Uterus (tissue), 4 donors: ENCODE measurements at places on chromosomes 12 and 14.

- H3K27me3 ChIP-seq: no peaks in the 10 kb centered on the region
- H3K36me3 ChIP-seq: no peaks in the 10 kb centered on the region
- no peak overlapping the region for H3K4me3 ChIP-seq
These were observed 140.1 kb downstream of the TMEM117 start for GRCh38 chr12:43976027-43976426.

GRCh38 chr12:131773582-131774221 lies 54.5 kb upstream of the MMP17 start:
- no peak overlapping the region for H3K27ac ChIP-seq
- H3K4me3 ChIP-seq: no peak overlapping the region

- H3K4me3 ChIP-seq: no peak overlapping the region
- H3K27me3 ChIP-seq: no peaks in the 10 kb centered on the region
- DNase-seq: no peak
- no peak overlapping the region for H3K27ac ChIP-seq
These were observed 182.7 kb downstream of the ANO6 start for GRCh38 chr12:45398552-45398951.

- no peak overlapping the region for H3K27ac ChIP-seq
- H3K4me1 ChIP-seq: no peaks in the 10 kb centered on the region
- H3K27me3 ChIP-seq: no peaks in the 10 kb centered on the region
- H3K4me3 ChIP-seq: no peak overlapping the region
- no peak for DNase-seq
- no peaks in the 10 kb centered on the region for H3K36me3 ChIP-seq
These were observed 102.2 kb downstream of the RASSF9 start for GRCh38 chr12:85733984-85734383.

GRCh38 chr12:54486173-54486867 lies 11.2 kb upstream of the NCKAP1L start:
- H3K27me3 ChIP-seq: no peaks in the 10 kb centered on the region
- DNase-seq: no peak
- no peaks in the 10 kb centered on the region for H3K4me1 ChIP-seq
- H3K27ac ChIP-seq: no peak overlapping the region
- H3K4me3 ChIP-seq: no peak overlapping the region
- no peaks in the 10 kb centered on the region for H3K36me3 ChIP-seq

DNA sequence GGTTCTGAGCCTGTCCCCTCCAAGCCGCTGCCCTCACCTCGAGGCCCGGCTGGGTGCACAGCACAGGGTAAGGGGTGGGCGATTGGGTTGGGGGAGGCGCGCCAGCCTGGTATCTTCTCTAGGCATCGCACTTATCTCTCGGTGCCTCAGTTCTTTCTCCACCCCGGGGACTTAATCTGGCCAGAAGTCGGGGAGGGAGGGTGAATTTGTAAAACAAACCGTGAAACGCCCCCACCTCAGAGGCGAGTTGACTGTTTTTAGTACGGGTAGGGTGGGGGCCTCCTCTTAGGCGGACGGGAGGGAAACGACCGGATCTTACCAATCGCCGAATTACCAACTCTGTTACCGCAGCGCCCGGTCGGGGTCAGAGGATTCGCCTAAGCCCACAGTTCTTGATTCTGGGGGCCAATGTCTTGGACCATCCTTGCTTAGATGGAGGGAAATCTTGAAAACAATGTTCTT lies 1.4 kb upstream of the TBX3 start:
- no peak for DNase-seq
- H3K27ac ChIP-seq: peak overlapping the region; percentile 97
- H3K4me1 ChIP-seq: no peaks in the 10 kb centered on the region
- no peaks in the 10 kb centered on the region for H3K27me3 ChIP-seq
- H3K4me3 ChIP-seq: peak overlapping the region; percentile 58

DNA sequence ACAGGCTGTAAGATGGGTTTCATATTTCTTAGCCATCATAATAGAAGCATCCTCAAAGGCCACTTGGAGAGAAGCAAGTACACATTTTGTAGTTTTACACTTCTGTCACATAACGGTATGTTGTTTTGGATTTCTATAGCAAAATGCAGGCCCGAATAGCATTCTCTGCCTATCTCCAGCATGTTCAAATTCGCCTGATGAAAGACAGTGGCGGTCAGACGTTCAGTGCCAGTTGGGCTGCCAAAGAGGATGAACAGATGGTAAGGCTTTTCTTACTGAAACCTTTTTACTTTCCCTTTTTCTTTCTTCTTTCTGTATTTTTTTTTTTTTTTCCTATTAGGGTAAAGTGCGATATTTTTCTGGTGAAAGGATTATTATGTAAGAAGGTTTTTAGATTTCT lies 110.5 kb downstream of the TTLL5 start:
- peak overlapping the region; percentile 73 for H3K27ac ChIP-seq
- no peaks in the 10 kb centered on the region for H3K4me1 ChIP-seq
- no peaks in the 10 kb centered on the region for H3K27me3 ChIP-seq
- H3K4me3 ChIP-seq: no peak overlapping the region
- DNase-seq: no peak
- no peaks in the 10 kb centered on the region for H3K36me3 ChIP-seq

- no peaks in the 10 kb centered on the region for H3K36me3 ChIP-seq
- H3K4me1 ChIP-seq: no peaks in the 10 kb centered on the region
- no peak overlapping the region for H3K27ac ChIP-seq
- no peak overlapping the region for H3K4me3 ChIP-seq
- H3K27me3 ChIP-seq: no peaks in the 10 kb centered on the region
- no peak for DNase-seq
These were observed 1097.4 kb upstream of the TMEM132C start for GRCh38 chr12:127169321-127170181.

DNA sequence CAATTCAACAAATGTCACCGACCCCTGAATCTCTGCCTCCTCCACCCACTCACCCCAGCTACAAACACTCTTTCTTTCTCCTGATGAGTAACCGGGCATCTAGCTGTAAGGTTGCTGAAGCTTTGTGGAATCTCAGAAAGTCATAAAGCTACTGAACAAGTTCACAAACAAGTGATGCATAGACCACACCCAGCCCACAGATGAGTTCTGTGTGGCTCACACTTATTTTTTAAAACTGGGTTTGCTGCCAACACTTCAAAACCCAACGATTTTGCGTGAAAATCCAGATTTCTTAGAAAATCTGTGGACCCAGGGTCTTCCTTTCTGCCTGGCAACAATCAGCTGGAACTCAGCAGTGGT lies 96.1 kb downstream of the APAF1 start:
- DNase-seq: no peak
- H3K36me3 ChIP-seq: no peaks in the 10 kb centered on the region
- no peak overlapping the region for H3K4me3 ChIP-seq
- H3K27ac ChIP-seq: no peak overlapping the region
- H3K4me1 ChIP-seq: no peaks in the 10 kb centered on the region
- no peaks in the 10 kb centered on the region for H3K27me3 ChIP-seq

DNA sequence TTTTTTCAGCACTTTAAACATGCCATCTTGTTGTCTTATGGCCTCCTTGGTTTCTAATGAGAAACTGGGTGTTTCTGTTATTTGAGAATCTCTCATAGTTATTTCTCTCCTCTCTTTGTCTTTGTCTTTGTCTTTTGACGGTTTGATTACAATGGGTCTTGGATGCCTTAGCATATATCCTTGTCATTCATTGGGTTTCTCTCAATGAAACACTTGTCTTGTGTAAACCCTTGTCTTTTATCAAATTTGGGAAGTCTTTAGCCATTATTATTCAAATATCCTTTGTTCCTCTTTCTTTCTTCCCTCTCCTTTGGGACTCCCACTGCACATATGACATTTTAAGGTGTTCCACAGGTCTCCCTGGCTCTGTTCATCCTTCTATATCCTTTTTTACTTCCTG lies 373.5 kb upstream of the TBX3 start:
- H3K27ac ChIP-seq: no peak overlapping the region
- H3K36me3 ChIP-seq: no peaks in the 10 kb centered on the region
- no peaks in the 10 kb centered on the region for H3K4me1 ChIP-seq

- DNase-seq: no peak
- peaks cover 3% of the 10 kb centered on the region for H3K4me1 ChIP-seq
- no peak overlapping the region for H3K27ac ChIP-seq
- no peaks in the 10 kb centered on the region for H3K36me3 ChIP-seq
These were observed 28.6 kb upstream of the PTPRQ start for GRCh38 chr12:80415466-80415865.

- H3K27me3 ChIP-seq: no peaks in the 10 kb centered on the region
- no peaks in the 10 kb centered on the region for H3K36me3 ChIP-seq
- no peak overlapping the region for H3K27ac ChIP-seq
These were observed 68.2 kb upstream of the SLC24A4 start for GRCh38 chr14:92254786-92255185.

DNA sequence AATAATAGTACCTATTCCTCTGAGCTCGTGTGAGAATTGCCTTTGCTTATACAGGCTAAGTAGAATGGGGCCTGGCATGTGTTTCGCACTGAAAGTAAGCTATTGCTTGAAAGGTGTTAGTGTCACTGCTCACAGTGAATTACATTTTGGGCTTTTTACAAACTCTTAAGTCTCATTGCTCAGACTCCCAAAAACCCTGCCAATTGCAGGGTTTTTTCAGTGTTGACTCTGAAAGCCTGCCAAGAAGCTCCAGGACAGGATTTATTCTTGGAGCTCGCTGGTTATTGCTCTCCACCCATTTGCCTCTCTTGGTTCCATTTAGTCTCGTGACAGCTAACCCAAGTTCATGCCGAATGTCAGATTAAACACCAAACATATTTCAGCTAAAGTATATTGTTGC lies 39.8 kb downstream of the NOPCHAP1 start:
- H3K27me3 ChIP-seq: no peaks in the 10 kb centered on the region
- H3K27ac ChIP-seq: peak overlapping the region; percentile 56
- peak; percentile 61 for DNase-seq
- H3K4me3 ChIP-seq: no peak overlapping the region

DNA sequence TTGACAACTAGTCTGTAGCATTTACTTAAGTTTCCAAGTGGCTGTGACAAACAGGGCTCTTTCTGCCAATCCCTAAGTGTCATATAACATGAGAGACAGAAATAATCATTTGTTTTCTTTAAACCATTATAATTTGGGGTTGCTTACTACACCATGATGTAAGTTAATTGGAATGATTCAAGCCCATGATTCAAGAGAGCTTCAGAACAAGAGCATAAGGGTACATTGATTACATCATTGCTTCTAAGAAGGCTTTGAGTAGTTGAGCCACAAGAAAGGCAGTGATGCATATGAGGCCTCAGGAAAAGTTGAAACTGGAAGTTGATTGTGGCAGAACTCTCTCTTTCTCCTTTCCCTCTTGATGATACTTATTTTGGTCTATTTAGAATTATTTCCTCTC lies 444.0 kb downstream of the CCER1 start:
- no peaks in the 10 kb centered on the region for H3K36me3 ChIP-seq
- no peak for DNase-seq
- H3K4me1 ChIP-seq: no peaks in the 10 kb centered on the region

DNA sequence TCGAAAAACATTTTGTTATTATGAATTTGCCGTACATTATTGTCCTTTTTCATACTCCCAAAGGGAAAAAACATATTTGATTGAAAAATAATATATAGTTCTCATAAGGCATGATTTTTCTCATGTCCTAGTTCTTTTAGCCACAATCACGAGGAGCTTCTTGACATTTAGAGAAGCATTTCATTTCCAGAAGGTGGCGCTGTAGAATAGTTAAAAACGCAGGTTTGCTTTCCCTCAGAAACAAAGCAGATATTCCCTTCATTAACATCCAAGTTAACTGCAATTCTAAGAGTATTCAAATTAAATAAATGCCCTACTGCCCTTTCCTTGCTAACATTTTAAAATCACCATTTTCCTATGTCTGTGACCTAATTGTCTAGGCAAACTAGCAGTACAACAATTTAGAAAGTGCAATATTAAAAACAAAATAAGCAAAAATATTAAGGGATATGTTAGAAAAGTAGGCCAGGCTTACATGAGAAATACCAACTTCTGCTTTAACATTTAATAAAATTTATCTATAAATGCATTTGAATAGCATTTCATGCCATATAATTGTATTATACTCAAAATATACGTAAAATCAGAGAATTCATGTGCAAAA lies 10.9 kb upstream of the PIK3C2G start:
- H3K27ac ChIP-seq: peak overlapping the region; percentile 67
- no peaks in the 10 kb centered on the region for H3K36me3 ChIP-seq
- DNase-seq: peak; percentile 40
- no peaks in the 10 kb centered on the region for H3K27me3 ChIP-seq
- H3K4me1 ChIP-seq: no peaks in the 10 kb centered on the region

DNA sequence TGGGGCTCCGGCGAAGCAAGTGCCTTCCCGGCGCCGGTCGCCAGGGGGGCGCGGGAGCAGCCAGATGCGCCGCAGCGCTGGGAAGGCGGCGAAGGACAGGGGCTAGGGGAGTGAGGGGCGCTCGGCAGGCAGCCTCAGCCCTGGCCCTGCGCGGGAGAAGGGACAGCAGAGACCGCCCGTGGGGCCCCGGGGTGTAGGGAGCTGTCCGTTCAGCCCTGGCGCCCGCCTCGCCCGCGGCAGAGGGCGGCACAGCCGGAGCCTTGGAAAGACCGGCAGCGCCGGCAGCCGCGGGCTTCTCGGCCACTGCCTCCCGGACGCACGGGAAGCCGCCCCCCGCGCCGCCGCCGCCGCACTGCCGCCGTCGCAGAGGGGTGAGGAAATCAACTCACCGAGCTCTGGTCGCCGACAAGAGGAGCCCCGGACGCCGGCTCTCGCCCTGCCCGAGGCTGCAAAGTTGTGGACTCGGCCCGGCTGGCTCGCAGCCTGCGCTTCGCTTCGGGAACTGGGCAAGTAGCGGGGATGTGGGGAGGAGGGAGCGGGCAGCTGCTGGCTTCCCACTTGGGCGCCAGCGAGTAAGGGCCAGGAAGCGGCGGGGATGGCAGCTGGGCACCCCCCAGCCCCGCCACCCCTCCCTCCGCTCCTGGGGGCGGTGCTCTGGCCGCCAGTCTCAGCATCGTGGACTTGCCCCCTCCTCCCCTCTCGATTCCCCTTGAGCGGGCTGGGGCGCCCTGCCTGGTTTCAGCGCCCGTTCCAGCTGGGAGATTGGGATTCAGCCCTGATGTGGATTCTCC lies at the start of gene ZDHHC22:
ZDHHC22 (minus strand) TSS at position 578 of the 791 bp plus-strand sequence. CDS start 2,053 bp downstream, outside the sequence.
- no peak within 1 kb of the TSS for H3K27ac ChIP-seq
- no peaks in the 10 kb centered on the region for H3K36me3 ChIP-seq
- peaks cover 14% of the 10 kb centered on the region for H3K4me1 ChIP-seq
- no peak for DNase-seq
- H3K4me3 ChIP-seq: peak within 1 kb of the TSS; percentile 6

GRCh38 chr12:108802101-108802961 lies 55.1 kb downstream of the SSH1 start:
- peaks cover 14% of the 10 kb centered on the region for H3K4me1 ChIP-seq
- H3K36me3 ChIP-seq: no peaks in the 10 kb centered on the region

DNA sequence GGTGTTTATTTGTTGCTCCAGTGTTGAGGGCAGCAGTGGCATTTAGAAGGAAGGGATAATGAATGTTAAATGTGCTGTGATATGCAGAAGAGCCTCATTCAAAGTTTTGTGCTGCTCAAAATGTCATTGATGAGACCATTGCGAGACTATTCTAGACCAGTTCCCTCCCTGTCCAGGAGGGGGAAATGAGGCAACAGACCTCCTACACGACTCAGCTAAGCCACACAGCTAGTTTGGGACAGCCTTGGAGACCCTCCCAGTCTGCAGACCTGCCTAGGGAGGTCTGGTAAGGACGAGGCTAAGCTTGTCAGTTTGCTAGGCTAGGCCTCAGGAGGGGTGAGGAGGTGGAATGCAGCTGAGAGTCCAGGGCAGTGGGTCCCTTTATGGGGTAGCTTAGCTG lies 116.0 kb downstream of the NRXN3 start:
- no peaks in the 10 kb centered on the region for H3K27me3 ChIP-seq
- no peak overlapping the region for H3K27ac ChIP-seq
- H3K4me1 ChIP-seq: no peaks in the 10 kb centered on the region
- no peak overlapping the region for H3K4me3 ChIP-seq

GRCh38 chr14:72549026-72549425 lies 344.9 kb downstream of the DPF3 start:
- no peak overlapping the region for H3K4me3 ChIP-seq
- H3K27me3 ChIP-seq: no peaks in the 10 kb centered on the region
- no peak for DNase-seq
- H3K27ac ChIP-seq: no peak overlapping the region
- H3K4me1 ChIP-seq: no peaks in the 10 kb centered on the region
- no peaks in the 10 kb centered on the region for H3K36me3 ChIP-seq
